Naive thymus-derived CD8-positive, alpha-beta T cell (primary cell): ENCODE measurements at places on chromosomes 16 and 17.

DNA sequence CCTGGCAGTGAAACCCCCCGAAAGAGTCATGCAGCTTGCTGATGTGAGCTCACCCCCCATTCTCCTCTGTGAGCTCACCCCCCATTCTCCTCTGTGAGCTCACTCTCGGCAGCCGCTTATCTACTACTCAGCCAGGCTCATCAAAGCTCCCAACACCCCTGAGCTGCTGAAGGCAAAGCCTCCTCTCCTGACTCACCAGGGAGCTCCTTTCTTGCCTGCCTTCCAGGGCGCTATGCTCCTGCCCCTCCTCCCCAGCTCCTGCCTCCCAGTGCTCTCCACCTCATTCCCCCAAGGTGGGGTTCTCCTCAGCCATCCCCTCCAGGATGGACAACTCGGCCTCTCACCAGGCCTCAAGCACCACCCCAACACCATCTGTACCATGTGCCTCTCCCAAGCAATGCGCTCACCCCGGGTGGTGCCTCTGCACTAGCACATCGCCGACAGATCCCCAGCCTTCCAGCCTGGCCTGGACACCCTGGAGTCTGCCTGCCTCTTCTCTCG is 27.7 kb upstream of the FAAP100 start:
- DNase-seq: no peak

DNA sequence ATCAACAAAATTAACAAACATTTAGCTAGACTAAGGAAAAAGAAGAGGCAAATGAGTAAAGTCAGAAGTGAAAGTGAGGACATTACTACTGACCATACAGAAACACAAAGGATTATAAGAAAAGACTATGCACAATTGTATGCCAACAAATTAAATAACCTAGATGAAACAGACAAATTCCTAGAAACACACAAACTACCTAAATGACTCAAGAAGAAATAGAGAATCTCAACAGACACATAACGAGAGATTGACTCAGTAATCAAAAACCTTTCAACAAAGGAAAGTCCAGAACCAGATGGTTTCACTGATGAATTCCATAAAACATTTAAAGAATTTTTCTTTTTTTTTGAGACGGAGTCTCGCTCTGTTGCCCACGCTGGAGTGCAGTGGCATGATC is 35.7 kb upstream of the MYLK3 start:
- no peak for DNase-seq

DNA sequence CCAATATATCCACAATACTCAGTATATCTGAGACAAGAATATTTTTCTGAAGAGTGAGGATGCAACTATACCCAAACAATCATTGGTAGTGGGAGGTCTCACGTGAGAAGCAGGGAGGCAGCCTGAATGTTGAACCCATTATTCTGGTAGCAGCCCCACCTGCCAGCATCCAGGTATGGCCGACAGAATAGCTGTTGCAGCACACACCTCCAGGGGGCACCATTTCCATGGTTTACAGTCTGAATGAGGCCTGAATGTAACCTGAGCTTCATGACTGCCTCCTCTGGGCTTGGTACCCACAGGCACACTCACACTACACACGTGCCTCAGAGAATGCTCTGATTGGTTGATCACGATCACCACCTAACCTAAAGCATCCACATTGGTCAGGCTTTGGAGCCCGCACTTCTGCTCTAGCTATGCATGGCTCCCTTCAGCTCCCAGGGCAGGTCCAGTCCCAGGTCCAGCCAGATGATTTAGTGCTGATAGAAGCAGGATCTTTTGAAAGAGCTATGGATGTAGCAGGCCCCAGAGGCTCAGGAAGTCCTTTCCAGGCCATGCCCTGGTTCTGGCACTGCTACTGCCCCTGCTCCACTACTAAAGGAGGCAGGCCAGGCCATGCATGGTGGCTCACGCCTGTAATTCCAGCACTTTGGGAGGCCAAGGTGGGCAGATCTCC is 11.0 kb upstream of the CBFB start:
- DNase-seq: peak; percentile 67

DNA sequence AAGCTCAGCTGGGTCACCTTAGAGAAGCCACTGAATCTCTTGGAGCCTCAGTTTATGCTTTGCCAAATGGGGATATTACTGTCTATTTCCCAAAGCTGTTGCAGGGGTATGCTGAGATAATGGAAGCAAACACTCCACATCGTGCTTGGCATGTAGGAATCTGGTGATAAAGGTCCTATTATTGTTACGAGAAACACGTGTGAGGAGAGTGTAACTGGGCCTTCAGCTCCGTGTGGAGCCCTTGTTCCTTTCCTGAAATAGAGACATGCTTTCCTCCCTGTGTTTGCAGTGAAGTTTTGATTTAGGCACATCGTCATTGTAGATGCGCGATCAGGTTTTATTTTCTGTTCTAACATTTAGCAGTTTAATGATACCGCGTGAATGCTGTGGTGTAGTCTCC is 292.4 kb downstream of the CPPED1 start:
- no peak for DNase-seq

- DNase-seq: no peak
Measured at GRCh38 chr16:65037556-65037955, 84.3 kb downstream of the CDH11 start.

DNA sequence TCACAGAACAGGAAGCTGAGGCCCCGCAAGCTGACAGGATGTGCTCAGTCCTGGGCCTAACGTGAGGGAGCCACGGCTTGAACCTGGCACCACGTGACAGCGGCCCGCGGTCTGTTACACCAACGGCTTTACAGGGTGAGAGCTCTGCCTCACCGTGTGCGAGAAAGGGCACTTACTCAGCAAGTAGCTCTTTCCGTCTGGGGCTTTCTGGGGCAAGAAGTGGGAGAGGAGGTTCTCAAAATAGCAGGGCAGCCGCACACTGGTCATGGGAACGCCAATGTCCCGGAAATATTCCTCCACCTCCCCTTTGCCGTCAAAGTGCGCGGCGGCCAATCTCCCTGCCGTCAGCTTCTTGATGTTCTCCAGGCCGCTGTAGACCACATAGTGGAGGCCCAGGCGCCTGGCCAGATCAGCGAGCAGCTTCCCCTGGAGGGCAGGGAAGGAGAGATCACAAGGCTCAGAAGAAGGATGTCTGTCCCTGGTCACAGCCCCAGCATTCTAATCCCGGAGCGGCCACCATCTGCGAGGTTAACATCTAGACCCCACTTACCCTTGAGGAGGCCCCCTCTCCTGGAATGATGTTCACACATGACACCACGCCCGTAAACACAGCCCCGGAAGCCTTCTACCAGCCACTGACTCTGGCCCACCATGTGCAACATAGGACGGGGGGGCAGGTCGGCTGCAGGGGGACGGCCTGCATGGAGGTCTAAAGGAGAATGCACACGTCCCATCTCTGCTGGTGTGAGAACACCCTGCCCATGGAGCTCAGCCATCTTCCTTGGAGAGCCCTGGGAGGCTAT is 8.2 kb downstream of the NMRAL1 start:
- DNase-seq: no peak

DNA sequence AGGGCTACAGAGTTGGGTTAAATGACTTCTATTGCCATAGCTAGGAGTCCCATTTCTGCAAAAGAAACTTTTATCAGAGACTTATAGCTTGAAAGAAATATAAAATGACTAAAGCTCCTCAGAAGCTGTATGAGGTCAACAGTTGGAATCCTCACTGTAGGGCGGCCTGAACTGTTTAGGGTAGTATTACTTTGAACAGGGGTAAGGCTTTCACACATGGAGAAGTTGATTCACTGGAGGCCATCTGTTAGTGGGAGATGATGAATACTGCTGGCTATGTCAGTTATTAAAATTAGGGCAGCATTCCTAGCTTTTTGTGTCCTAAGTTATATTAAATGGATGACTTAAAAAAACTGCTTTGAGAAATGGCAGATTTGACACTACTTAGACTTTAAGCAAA is 6.0 kb downstream of the TTC19 start:
- DNase-seq: no peak

GRCh38 chr17:69250641-69251040 is 22.0 kb upstream of the ABCA10 start:
- DNase-seq: no peak

- DNase-seq: no peak
Measured at GRCh38 chr17:44279346-44279665, 11.4 kb upstream of the SLC4A1 start.
